Activated CD4-positive, alpha-beta T cell treated with anti-CD3 and anti-CD28 coated beads, Interleukin-2, amount 50 U/mL, for 16 hours (primary cell): ENCODE measurements at places on chromosomes 6 and 20.

GRCh38 chr6:28696167-28696566 lies 170.5 kb downstream of the GPX5 start:
- DNase-seq: no peak

- no peak for DNase-seq
Measured at GRCh38 chr6:151101161-151101815, 138.5 kb upstream of the AKAP12 start.

DNA sequence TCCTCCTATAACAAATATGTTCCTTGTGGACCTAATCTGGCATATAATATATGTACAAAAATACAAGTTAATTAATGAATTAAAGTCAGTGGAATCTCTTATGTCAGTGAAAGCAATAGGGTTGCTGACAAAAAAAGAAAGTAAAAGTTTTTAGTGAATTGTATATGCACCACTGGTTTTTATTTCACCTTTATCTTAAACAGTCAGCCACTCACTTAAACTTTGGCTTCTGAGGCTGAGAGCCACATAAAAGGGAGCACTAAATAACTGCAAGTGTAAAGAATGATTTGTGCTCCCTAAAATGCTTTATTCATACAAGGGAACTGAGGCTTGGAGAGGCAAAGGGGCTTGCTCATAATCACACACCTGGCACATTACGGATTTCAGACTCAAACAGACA lies 9.9 kb upstream of the F13A1 start:
- no peak for DNase-seq

GRCh38 chr20:38298768-38299288 lies 5.1 kb upstream of the BPI start:
- DNase-seq: no peak

DNA sequence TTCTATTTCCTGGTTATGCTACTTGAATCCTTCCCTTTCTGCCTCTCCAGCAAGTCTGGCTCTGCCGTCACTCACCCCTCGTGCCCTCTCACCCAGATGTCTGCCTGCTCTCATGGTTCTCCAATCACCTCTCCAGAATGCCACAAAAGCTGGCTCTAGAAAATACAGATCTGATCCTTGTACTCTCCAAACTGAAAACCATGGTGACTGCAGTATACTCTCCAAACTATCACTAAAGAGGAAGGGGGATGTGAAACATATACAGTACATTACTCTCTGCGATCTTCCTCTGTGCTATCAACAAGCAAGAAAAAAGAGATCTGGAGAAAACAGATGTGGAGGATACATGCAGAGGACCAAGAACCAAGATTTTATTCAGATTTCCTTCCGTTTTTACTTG lies 91.1 kb downstream of the ATXN1 start:
- DNase-seq: peak; percentile 48

DNA sequence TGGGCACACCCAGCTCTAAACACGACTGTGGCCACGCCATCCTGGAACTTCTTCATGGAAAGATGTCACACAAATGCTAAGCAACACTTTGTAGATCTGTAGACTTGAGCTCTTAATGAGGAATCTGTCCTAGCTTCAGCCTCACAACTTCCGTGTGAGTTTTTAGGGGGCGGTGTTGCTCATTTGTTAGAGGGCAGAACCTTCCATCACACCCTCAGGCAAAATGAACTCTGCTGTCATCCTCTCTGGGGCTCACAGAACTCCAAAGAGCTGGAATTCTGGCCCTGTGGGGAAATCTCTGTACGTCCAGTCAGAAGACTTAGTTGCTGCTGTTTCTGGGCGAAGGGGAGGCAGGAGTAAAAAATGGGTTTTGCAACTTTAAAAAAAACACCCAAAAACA lies 49.8 kb downstream of the NRN1 start:
- no peak for DNase-seq

- DNase-seq: no peak
Measured at GRCh38 chr6:163707387-163708355, 293.2 kb downstream of the QKI start.

DNA sequence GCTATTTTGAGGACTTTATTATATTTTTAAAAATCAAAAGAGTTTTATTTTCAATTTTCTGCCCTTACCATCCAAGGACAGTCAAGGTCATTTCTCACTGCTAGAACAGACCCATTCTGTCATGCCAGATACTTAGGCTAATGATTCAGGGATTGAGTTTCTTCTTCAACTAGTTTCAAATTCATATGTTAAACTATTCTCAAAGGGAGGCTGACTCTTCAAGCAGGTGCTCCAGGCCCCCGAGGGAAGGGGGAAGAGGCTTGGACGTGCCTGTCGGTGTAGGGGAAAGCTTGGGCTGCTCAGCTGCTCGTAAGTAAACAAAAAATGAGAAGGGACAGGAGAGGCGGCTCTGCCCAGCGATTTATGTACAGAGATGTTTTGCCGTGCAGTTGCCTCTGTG lies 69.4 kb upstream of the MYLIP start:
- no peak for DNase-seq

- no peak for DNase-seq
Measured at GRCh38 chr6:159805440-159806020, 5.5 kb downstream of the PNLDC1 start.

GRCh38 chr6:99940582-99940981 lies 53.4 kb downstream of the MCHR2 start:
- DNase-seq: no peak

DNA sequence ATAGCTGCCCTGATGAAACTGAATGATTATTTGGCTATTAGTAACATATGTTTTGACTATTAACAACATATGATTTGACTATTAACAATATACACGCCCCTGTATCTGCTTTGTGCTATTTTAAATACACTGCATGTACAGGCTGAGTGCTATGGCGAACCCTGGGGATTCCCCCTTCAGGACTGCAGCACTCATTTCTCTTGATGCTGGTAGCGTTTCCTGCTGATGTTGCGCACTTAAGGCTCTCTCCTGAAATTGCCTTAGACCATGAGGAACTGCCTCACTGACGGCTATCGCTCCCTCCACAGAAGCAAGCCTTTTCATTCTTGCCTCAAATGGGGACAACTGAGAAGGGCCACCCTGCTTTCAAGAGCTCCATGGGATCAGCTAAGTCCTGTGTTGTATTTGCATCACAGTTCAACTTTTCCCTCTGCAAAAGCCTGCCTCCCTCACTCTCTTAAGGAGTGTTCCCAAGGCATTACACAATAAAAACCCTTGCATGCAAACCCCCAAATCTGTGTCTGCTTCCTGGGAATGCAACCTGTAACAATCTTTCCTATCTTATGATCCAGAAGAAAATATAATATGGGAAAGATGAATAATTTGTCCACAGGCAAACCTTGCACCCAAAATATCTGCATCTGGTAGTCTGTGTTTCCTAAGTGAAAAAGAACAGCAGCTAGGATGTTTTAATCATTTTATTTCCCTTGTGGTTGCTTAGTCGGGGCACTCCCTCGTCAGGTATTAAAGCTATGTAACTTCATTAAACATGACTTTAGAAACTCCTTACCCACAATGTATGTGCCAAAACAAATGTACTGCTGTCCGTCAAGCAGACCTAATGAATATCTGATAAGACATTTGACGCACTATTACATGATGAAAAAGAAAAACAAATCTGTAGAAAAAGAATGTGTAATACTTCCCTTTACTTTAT lies 456.4 kb downstream of the COL12A1 start:
- no peak for DNase-seq

GRCh38 chr6:155066921-155067680 lies 72.0 kb downstream of the TIAM2 start:
- no peak for DNase-seq

- DNase-seq: no peak
Measured at GRCh38 chr20:60006261-60006660, 48.0 kb downstream of the CDH26 start.

DNA sequence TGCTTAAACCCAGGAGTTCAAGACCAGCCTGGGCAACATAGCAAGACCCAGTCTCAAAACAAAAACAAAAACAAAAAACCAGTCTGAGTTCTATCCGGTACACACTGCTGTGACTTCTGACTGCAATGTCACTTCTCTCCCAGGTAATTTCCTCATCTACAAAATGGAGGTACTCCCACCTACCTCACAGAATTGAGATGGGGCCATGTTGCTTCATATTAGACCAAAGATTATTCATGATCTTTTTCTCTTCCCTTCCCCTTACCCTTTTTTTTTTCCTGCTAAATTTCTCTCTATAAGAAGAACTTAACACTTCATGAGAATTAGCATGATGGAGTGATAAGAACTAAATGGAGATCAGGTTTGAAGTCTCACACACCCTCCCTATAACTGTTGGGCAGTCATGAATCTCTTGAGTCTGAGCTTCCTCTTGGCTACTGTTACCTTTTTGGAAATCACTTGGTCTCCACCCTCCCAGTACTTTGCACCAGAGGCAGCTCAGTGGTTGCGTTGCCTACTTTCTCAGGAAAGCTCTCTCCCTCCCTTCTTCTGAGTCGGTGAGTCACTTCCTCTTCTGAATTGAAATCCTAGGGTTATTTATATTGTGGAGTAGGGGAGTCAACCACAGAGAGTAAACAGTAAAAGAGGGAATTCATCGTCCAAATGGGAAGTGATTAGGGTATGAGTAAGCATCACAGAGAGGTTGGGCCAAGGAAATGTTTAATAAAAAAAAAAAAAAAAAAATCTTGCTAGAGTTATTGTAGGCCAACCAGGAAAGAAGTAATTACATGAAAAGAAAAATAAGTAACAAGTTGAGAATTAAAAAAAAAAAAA lies 59.9 kb upstream of the MAP7 start:
- peak; percentile 14 for DNase-seq

GRCh38 chr20:45339799-45340198 lies 8.4 kb downstream of the SDC4 start:
- DNase-seq: no peak
